ENCODE measurements at places on chromosomes 3 and 15.
A peak's percentile ranks its signal among the peaks of the same experiment; 100 is the strongest.

DNA sequence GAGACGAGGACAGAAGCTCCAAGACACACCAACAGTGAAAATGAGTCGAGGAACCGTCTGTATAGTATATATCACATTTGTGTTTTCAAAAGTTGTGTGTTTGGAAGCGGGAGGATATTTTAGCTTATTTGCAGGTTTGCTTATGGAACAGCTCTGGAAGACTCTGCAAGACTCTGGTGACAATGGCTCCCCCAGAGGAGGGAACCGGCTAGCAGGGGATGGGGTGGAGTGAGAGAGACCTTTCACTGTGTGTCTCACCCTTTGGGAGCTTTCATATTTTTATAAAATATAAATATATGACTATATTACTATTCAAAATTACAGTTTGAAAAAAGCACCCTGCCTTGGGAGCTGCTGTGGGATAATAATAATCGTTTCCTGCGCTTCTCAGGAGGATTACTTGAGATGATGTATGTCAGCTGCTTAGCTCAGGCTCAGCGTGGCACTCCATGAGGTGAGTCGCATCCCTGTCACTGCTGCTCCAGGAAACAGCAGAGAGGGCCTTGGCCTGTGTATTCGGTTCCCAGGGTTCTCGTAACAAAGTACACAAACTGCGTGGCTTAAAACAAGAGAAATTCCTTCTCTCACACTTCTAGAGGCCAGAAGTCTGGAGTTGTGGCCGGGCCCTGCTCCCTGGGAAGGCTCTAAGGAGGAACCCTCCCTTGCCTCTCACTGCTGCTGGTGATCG, 183.9 kb downstream of the FAM43A start:
- no peak for DNase-seq

DNA sequence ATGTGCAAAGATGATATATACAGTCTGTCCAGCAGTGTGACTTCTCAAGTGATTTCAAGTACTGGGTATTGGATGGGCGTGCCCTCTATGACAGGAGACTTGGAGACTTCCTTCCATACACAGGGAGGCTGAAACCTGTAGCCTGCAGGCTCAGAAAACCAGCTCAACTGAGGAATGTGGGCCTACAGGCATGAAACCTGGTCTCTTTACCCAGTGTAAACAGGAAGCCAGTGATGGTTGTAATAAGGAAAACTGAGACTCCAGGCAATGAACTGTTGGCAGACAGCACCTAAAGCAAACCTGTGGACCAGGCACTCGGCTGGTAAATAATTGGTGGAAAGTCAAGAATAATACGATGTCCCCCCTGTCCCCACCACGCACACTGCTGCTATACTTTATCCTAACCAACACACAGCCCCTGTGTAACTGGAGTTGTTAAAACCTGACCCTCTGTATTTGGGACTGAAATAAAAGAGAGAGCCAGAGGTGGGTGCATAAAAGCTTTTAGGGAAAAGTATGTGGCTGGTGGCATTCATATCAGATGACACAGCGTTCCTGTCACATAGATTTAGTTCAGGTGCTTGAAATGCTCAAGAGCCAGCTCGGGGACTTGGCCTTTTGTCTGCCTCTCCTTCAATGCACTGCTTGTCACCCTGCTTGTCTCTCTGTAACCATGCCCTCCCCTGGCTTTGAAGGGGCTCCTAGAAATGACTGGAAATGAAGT, 144.7 kb downstream of the TPRG1 start:
- DNase-seq, result no peak

DNA sequence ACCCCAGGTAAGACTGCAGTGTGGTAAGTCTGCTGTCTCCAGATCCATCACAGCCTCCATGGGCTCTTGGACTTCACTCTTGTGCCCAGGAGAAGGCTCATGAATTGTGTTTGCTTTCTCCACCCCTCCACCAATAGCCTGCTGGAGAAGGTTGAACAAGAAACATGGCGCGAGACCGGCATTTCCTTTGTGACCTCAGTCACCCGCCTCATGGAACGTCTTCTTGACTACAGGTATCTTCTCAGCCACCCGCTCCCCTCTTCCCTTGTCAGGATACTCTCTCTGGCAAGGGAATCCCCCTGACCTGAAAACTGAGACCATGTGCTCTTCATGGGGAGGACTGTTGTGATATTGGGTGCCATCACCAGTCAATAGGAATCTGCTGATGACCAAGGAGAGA, 52.1 kb upstream of the MANF start:
- no peak for DNase-seq

DNA sequence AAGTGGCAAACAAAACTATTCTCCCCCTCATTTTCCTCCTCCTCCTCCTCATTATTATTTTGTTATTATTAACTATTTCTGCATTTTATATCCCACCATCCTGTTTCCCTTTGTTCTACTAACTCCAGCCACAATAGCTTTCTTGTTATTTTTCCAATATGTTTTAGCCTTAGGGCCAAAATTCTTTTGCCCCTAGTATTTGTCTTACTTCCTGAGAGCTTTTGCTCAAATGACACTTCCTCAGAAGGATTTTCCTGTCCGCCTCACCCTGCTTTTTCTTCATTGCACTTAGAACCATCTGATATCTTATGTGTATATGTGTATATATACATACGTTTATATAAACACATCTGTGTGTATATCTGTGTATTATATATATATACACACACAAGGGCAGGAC, 32.7 kb upstream of the NUDT16 start:
- no peak for DNase-seq

DNA sequence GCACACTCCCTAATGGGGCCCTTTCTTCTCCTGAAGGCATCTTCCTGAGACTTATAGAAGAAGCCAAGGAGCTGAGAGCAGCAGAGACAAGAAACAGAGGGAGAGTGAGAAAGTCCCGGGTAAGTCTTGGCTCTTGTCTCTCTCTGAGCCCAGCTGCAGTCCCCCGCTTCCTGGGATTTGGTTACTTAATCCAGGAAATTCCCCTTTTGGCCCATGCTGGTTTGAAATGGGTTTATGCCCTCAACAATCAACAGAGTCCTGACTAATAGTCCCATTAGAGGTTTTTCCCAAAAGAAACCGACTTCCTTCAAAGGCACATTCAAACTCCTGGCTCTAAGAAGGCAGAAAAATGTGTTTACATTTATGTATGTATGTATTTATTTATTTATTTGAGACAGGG, 22.0 kb downstream of the TMEM158 start:
- no peak for DNase-seq

- DNase-seq, result peak; percentile 39
Measured at GRCh38 chr15:74134387-74135027, 4.1 kb downstream of the ISLR2 start.

GRCh38 chr3:124386996-124387595, 343.2 kb upstream of the UMPS start:
- no peak for DNase-seq

DNA sequence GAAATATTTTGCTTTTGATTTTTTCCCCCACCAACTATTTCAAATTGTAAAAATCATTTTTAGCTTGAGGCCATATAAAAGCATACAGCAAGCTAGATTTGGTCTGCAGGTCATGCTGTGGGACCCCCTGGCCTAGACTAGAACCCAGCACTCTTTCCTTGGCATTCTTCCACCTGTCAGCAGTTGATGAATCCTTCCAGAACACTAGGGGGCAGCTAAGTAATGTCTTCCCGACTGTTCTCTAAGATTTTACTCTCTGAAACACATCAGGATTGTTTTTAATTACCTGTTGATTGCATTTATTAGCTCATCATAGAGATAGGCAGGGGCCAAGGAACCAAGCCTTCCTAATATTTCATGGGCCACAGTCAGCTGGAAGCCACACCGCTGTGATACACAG, 174.5 kb downstream of the CACNA1D start:
- no peak for DNase-seq

GRCh38 chr15:66763186-66764071, 61.4 kb downstream of the SMAD6 start:
- DNase-seq, result no peak

- DNase-seq, result no peak
Measured at GRCh38 chr3:43291546-43291945, 5.2 kb downstream of the SNRK start.

DNA sequence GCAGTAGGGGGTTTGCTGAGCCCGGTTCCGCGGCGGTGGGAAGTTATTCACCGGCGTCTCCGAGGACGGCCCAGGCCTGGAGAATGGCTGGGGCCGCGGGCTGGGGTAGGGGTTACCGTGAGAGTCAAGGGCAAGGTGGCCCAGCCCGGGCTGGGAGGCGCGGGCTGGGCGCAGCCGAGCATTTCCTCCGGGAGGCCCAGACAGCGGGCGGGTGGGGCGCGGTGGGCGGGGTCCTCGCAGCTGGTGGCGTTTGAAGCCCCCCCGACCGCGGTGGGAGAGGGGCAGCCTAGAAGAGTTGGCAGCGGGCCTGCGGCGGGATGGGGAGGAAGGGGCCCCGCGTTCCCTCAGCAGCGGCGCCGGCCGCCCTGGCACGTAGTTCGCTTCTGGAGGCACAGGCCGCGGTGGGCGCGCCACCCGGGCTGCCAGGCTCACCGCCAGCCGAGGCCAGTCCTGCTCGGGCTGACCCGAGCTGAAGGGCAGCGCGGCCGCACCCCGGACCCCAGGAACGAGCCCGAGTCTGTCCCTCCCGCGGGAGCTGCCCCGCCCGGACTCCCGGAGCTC, 960 bp upstream of the KLF13 start:
- DNase-seq, result peak; percentile 45

DNA sequence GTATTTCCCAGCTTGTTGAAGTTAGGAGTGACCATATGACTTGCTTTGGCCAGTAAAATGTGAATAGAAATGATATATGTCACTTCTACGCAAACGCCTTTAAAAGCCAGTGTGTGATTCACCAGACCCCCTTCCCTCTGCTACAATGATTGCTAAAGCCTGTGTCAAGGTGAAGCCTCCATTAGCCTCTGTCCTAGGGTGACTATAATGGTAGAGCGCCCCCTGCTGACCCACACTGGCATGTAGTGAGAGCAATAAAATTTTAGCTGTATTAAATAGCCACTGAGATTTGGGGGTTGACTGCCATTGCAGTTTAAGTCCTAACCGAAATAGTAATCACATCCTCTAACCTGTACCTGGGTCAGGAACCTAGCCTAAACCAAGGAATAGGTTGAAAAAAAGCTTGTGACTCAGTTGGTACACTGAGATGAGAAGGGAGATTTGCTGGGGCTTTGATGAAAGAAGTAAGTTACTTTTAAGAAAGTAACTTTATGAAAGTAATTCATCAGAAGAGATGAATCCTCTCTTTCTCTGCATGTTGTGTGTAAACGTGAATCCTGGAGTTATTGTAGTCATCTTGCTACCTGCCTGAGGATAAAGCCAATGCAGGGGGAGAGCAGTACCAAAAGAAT, 52.6 kb downstream of the GTF2E1 start:
- peak; percentile 85 for DNase-seq

- no peak for DNase-seq
Measured at GRCh38 chr3:189508784-189509501, 122.2 kb upstream of the TP63 start.

GRCh38 chr15:82763361-82764116, 42.3 kb downstream of the FSD2 start:
- no peak for DNase-seq

- DNase-seq, result no peak
Measured at GRCh38 chr3:99111235-99111634, 209.7 kb upstream of the DCBLD2 start.

GRCh38 chr3:27625864-27626263, 96.3 kb downstream of the EOMES start:
- no peak for DNase-seq

DNA sequence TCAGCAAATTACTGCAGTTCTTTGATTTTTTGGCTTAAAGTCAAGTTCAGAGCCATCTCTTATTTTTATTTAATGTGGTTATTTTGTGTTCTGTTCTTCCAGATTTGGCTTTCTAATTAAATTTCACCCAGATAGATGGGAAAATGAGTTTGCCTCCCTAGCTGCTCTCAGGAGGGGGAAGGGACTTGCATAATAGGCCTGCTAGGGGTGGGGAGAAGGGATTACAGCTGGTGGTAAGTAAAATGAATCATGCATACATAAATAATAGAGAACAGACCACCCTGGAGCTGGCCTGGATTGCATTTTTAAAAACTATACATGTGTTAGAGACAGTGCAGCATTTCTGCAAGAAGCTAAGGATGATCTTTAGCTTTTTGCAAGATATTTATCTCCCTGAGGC, 3.9 kb upstream of the PXYLP1 start:
- DNase-seq, result no peak

- peak; percentile 32 for DNase-seq
Measured at GRCh38 chr3:46829699-46830208, 33.5 kb downstream of the MYL3 start.

DNA sequence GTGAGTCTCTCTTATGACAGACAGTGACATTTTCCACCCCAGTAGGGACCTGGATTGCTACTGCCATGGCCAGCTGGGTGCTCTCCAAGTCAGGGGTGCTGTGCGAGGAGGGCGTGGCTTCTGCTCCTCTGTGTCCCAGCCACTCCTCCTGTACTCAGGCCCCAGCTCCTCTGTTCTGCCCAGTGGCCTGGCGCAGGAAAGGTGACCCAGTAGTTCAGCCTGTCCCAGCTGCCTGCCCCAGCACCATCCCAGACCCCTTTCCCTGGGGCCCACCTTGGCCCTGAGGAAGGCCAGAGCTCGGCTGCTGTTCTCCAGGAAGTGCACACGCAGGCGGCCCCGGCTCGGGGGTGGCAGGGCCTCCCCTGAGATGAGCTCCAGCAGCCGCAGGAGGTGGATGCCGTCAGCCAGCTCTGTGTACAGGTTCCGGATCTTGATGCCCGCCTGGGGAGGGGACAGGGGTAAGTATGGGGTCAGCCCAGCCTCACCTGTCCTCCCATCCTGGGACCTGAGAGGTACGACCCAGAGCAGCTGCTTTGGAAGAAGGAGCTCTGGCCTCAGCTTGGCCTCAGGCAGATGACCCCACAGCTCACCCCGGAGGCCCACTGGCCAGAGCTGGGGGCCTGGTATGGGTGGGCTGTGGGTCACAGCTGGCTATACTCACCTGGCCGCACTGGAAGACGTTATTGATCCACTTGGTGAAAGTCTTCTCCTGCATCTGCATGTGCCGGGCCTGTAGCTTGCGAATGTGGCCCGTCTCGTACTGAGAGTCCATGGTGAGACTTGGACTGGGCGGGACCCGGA, 1.0 kb downstream of the SPTBN5 start:
- DNase-seq, result no peak

GRCh38 chr15:72907733-72908132, 124.2 kb upstream of the ADPGK start:
- DNase-seq, result no peak

DNA sequence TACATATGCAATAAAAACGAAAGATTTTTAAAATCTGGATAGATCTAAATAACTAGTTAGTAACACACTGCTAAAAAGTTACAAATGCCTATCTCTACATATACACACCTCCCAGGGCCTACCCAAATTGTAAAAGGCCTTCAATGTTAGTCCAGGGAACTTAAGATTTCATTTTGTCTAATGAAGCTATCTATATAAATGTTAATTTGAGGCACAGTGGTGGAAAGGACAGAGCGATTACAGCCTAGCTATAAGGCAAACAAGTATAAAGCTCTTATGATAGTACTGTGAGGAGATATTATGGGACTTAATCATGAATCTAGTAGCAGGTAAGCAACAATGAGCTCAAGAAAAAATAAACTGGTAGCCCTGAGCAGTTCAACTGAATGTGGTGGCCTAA, 101.7 kb downstream of the STAG1 start:
- DNase-seq, result no peak

DNA sequence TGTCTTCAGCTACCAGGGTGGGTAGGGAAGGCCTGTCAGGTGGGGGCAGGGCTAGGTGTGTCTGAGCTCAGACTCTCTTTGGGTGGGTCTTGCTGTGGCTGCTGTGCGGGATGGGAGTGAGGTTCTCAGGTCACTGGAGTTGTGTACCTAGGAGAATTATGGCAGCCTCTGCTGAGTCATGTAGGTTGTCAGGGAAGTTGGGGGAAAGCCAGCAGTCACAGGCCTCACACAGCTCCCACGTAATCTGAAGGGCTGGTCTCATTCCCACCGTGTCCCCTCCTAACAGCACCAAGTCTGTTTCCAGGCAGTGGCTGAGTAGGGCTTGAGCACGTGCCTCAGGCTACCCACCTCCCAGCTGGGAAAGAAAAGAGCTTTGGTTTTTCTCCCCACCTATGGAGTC, 67.0 kb downstream of the CHCHD4 start:
- no peak for DNase-seq
